ENCODE measurements at places on chromosomes 16 and 17.

DNA sequence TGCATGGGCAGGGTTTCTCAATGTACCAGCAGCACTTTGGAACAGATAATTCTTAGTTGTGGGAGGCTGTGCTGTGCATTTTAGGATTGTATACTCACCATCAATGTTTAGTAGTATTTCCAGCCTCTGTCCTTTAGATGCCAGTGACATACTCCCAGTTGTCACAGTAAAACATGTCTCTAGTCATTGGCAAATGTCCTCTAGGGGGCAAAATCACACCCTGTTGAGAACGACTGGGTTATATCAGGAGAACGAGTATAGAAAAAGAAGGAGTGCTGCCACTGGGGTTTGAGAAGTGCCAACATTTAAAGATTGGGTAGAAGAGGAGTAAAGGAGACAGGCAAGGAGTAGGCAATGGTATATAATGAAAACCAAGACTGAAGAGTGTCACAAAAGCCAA is 37.9 kb upstream of the SMIM36 start:
- DNase-seq, result no peak

GRCh38 chr17:38541281-38541680 is 64.5 kb downstream of the SRCIN1 start:
- no peak for DNase-seq

DNA sequence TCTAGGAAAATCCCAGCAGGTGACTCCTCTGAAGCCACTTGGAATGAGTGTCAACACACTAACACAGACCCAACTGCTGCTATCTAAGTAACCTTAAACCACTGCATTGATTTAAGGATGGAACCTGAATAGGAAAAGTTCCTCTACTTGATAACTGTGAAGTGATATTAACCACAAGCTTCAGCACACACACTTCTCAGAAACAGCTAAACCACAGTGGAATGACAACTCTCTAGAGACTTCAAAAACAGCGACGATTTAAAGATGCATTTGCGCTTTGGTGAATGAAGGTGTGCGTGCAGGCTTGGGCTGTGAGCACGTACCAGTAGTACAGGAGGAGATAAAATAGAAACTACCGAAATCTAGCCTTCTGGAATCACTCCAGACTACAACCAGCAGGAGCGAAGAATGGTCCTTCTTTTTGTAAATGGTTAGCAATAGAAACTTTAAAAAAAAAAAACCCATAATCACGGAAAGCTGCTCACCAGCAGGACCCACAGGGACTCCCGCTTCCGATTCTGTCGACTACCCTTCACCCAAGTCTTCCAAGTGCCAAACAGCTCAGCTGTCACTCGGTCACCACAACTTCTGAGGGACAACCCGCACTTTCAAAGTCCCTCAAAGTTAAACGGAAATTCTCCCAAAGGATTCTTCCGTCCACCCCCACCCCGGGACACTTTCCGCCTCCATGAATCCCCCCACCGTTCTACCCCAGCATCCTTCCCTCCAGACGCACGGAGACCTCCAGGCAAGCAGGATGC is 137.7 kb upstream of the CORO6 start:
- DNase-seq, result no peak

GRCh38 chr17:61635913-61636432 is 45.0 kb upstream of the NACA2 start:
- peak; percentile 15 for DNase-seq

DNA sequence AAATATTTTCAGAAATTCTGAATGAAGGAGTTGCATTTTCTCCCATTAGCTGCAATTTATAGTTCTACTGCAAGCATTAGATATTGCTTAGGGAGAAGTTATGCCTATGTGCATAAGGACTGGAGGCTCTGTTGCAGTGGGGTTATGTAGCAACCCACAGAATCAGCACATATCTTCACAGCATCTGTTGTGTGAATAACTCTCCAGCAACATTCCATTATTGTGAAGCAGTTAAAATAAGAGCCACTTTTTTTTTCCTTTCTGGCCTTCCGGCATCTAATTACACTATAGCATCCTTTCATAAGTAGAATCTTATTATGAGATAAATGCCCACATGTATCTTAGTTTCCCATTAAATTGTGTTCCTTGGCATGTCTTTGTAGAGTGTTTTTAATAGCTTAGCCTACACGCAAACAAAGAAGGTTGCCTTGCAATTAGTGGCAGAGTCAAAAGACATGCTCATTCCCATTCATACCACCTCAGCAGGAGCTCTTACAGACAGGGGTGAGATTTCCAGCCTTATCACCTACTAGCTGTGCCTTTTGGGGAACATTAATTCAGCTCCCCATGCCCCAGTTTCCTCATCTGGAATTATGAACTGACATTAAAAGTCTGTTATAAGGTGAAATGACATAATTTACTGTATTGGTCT is 596.0 kb upstream of the GOT2 start:
- DNase-seq, result no peak

DNA sequence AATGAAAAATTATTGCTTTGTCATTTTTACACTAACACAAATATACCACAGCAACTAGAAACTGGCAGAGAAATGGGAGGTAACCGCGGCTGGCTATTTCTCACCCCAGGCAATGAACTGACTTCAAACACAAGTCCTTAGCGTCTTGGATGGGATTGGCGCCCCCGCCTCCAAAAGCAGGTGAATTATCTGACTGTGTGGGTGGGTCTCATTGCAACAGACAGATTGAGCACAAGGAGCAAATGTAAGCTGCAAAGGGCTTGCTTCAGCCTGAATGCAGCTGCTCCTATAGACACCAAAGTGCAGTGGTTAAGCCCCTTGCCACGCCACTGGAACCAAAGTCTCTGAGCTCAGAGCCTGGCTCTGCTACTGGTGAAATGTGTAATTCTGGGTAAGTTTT is 225.0 kb downstream of the XYLT1 start:
- no peak for DNase-seq

DNA sequence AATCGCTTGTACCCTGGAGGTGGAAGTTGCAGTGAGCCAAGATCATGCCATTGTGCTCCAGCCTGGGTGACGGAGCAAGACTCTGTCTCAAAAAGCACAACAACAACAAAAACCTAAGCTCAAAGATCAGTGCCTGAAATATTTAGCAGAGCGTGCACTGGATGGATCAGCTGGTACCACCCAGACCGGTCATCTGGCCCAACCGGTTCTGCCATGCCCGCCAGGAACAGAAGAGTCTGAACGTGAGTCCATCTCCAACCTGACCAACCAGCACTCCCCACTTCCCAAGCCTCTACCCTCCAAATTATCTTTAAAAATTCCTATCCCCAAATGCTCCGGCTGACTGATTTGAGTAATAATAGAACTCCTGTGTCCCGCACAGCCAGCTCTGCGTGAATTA is 1.5 kb upstream of the UQCC4 start:
- no peak for DNase-seq

GRCh38 chr17:80035687-80035936 is at the start of gene TBC1D16:
TBC1D16 (minus strand) TSS chr17:80035872; CDS start chr17:80013547, 22,325 bp downstream.
- no peak for DNase-seq

DNA sequence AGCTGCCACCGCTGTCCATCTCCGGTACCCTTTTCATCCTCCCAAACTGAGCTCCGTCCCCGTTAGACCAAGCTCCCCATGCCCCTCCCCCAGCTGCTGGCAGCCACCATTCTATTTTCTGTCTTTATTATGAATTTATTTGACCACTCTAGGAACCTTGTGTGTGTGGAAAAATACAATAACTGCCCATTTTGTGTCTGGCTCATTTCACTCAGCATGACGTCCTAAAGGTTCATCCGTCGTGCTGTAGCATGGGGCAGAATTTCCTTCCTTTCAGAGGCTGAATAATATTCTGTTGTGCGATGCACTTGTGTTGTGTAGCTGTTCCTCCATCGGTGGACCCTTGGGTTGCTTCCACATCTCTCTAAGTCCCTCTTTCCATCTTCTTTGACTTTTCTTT is 263.1 kb downstream of the SEC14L1 start:
- DNase-seq, result no peak

- no peak for DNase-seq
Observed at GRCh38 chr16:75216127-75216526, 2.7 kb upstream of the CTRB1 start.

GRCh38 chr17:4019275-4019674 is 55.0 kb upstream of the ATP2A3 start:
- DNase-seq, result no peak

GRCh38 chr17:7191571-7192270 is 12.6 kb upstream of the ASGR1 start:
- no peak for DNase-seq

- no peak for DNase-seq
Observed at GRCh38 chr16:71700831-71701230, 23.7 kb downstream of the PHLPP2 start.

DNA sequence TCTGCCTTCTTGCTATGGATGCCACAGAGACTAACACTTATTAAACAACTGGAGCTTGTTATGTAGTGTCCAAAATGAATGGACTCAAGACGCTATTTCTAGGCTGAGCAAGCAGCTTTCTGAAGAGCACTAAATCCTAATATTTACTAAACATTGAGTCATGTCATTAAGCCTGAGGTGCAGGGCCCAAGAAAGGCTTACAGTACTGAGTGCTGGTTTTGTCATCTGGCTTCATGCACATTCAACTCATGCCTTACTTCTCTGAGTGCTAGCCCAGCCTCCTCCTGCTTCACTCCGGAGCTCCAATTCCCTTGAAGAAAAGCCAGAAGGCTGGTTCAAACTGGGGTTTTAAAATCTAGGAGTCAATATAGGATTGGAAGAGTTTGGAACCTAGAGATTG is 363.3 kb upstream of the CDH5 start:
- no peak for DNase-seq

DNA sequence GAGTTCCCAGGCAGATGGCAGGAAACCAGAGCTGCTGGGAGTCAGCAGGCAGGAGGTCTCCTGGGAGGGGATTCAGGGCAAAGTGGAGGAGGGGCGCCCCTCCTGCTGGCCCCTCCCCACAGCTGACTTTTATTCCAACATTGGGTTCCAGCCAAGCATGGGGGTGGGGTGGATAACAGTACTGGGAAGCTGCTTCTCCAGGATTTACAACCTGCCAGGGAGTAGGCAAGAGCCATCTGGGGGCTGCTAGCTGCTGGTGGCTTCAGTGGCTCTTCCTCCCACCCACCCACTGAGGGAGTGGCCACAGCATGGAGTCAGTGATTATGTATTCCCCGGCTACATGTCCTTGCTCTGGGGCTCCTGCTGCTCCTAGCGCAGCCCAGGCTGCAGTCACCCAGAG is 36.8 kb downstream of the TMEM132E start:
- DNase-seq, result no peak

- DNase-seq, result no peak
Observed at GRCh38 chr16:49832177-49832576, 23.7 kb downstream of the ZNF423 start.

DNA sequence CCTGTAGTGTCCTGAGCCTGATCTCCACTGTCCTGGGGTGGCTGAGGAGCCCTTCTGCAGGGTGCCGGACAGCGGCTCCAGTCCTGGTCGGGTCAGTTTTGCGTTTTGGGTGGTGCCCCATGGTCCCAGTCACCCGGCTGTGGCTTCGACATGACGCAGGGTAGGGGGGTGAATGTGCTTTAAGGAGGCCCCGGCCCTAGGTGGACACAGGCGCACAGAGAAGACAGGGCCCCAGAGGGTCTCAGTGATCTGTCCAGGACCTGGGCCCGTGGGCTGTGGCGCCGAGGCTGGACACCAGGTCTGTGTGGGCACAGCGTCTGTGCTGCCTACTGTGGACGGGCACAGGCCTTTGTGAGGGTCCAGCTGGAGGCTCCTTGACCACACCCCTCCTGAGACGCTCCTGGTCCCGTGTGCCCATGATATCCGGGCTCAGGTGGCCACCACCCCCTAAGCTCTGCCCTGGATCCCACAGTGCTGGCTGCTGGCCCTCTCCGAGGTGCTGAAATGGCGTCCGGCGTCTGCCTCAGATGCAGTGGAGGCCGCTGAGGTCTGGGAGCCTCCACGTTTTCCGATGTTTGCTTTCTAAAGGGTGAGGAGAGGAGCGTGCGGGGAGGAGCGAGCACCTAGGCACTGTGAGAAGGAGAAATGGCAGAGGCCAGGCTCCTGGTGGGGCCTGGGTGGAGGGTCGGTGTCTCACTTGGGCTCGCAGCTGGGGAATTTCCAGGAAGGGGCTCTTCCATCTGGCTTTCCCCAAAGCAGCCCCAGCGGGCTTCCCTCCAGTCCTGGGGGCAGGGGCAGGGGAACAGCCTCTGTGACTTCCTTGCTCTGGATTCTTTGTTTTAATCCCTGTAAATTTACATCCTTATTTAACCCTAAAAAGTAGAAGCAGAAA is 56.1 kb upstream of the ACSF3 start:
- DNase-seq, result peak; percentile 10

DNA sequence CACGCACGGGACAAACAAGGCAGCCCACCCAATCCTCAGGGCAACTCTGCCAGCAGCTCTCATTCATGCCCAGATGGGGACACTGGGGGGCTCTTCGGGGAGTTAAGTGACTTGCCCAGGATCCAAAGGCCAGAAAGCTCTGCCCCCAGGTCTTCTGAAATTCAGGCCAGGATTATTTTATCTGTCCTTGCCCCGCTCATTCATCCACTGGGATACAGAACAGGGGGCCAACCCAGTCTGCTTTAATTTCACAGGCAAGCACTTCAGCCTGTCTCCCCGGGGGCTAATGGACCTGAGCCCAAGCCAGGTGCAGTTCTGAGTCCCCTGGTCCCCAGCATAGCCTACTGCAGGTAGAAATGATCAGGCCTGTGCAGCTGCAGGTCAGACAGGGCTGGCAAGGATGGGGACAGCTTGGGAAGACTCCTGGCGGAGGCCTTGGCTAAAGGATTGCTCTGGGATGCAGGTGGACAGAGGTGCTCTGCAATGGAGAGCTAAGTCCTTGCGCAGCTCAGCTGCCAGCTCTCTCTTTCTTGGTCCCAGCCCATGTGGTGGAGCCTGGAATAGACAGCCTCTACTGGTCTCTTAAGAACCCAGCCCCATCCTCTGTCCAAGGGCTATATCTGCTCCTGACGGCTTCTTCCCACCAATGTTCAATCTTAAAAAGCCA is 766 bp upstream of the B3GNT9 start:
- DNase-seq, result no peak

- DNase-seq, result no peak
Observed at GRCh38 chr17:81576621-81577277, 24.6 kb upstream of the FAAP100 start.

DNA sequence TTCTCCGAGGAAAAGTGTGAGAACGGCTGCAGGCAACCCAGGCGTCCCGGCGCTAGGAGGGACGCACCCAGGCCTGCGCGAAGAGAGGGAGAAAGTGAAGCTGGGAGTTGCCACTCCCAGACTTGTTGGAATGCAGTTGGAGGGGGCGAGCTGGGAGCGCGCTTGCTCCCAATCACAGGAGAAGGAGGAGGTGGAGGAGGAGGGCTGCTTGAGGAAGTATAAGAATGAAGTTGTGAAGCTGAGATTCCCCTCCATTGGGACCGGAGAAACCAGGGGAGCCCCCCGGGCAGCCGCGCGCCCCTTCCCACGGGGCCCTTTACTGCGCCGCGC is at the start of gene ERBB2:
TSS of gene ERBB2 (plus strand) at position 247 of the 330 bp plus-strand sequence. CDS start 175 bp downstream, outside the sequence.
- DNase-seq, result no peak

Data from stimulated activated CD4-positive, alpha-beta T cell treated with anti-CD3 and anti-CD28 coated beads, Interleukin-12 subunit alpha, Interleukin-12 subunit beta, amount 100 ng/mL, for 48 hours (primary cell).